Mesenteric fat pad (tissue), 1 donor: ENCODE measurements at places on chromosomes 11 and 22. TPM values are rescaled to one million over a fixed set of nuclear protein-coding genes. Genes with fewer than 3 reads are reported as not detected.

The SYNGR1 gene
- 10.8 TPM for total RNA-seq

The OR4A16 gene
- not detected for total RNA-seq

The B4GAT1 gene
- total RNA-seq, result 16.1 TPM

DNA sequence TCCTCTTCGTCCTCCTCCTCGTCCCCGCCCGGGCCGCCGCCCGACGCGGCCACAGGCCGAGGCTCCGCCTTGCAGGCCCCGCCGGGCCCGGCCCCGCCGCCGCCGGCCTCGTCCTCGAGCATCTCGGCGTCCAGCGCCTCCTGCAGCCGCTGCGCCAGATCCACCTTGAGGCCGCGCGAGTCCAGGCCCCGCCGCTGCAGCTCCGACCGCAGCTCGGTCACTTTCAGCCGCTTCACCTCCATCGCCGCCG lies 417 bp downstream of the HNRNPUL2 start:
- no peak for DNase-seq

- DNase-seq, result no peak
Observed at GRCh38 chr22:38733724-38734381, 21.9 kb downstream of the SUN2 start.

DNA sequence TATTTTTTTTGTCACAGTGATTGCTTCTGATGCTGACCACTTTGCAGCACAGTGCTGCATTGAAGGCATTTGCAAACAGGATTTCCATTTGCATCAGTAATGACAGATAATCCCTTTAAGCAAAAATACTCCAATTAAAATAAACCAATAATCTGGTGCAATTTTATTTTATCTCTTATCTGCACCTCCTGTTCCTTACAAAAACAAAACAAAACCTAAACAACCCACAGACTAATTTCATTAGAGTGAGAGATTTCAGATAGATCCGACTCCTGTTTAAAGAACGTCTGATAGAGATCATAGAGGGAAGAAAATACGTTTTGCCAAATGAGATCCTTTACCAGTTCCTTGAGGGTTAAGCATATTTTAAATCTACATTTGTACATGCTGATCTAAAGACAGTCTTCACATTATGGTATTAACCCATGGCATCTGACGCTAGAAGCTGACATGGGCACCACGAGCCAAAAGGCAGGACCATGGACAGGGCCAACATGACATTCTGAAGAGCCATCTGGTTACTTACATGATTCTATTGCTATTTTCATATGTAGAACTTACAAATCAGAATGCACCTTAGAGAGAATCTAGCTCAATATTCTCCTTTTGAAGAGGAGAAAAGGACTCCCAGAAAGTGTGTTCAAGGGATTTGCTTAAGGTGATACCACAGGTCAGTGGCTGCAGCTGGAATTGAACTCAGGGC lies 286.2 kb upstream of the NARS2 start:
- no peak for DNase-seq

DNA sequence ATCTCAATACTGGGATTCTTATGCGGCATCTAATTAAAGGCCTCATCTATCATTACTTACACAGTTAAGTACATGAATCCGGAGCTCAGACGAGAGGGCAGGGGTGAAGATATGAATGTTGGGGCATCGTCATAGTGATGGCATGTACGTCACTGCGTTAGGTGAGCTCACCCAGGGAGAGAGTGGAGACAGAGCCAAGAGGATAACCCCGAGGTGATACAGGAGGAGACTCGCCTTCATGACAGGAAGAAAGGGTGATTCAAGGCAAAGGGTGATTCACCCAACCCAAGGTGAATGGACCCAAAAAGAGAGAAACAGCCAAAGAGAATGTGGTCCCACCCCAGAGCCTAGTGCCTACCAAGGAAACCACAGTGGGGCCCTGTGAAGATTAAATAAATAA lies 132.9 kb upstream of the BLID start:
- no peak for DNase-seq

DNA sequence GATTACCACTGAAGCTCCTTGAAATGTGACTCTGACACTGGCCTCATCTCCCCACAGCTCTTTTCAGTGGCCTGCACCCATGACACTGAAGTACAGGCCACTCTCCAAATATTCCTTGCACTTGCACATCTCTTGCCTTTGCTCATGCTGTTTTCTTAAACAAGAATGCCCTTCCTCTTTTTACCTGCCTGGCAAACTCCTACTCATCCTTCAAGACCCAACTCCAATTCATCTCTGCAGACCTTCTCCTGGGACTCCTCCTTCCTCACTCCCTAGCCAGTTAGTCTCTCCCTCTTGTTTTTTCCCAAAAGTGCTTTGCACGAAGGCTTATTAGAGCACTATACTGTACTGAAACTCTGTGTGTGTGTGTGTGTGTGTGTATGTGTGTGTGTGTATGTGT lies 2.6 kb downstream of the KCNE3 start:
- no peak for DNase-seq

DNA sequence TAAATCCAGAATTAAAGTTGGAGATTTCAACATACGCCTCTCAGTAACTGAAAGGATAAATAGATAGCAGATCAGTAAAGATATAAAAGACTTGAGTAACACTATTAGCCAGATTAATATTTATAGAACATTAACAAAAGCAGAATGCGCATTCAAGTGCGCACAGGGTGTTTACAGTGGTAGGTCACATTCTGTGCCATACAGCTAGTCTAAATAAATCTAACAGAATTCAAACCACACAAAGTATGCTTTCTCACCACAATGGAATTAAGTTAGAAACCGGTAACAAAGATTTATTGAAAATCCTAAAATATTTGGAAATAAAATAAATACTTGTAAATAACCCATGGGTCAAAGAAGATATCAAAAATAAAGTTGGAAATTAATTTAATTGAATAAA lies 341.0 kb downstream of the DYNC2H1 start:
- DNase-seq, result no peak
